ENCODE measurements at places on chromosomes 3 and 15.
A peak's percentile ranks its signal among the peaks of the same experiment; 100 is the strongest.

DNA sequence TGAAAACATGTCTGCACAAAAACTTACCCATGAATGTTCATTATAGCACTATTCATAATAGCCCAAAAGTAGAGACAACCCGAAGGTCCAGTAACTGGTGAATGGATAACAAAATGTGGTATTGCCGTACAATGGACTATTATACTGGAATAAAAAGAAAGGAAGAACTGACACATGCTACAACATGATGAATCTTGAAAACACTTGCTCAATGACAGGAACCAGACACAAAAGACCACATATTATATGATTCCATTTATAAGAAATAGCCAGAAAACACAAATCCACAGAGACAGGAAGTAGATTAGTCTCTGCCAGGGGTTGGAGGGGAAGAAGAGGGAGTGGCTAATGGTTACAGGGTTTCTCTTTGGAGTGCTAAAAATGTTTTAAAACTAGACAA, 18.3 kb downstream of the SHC4 start:
- DNase-seq = no peak

GRCh38 chr15:73839699-73840377, 33.5 kb upstream of the TBC1D21 start:
- DNase-seq = no peak

DNA sequence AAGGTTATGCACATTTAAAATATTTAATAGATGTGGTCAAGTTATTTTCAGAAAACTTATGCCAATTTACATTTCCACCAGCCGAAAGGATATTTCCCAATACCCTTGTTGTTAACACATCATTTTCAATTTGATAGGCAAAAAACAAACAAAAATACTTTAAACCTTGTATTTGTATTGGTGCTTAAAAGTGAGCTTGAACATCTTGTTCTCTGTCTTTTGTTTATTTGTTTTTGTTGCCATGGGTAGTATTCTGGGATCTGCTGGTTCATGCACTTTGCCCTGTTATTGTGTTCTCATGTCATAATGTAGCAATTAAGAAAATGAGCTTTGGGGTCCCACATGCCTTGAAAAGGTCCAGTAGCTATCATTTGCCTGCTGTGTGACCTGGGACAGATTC, 191.4 kb downstream of the LRTM1 start:
- DNase-seq = no peak

- no peak for DNase-seq
Observed at GRCh38 chr3:81433675-81434074, 327.8 kb downstream of the GBE1 start.

DNA sequence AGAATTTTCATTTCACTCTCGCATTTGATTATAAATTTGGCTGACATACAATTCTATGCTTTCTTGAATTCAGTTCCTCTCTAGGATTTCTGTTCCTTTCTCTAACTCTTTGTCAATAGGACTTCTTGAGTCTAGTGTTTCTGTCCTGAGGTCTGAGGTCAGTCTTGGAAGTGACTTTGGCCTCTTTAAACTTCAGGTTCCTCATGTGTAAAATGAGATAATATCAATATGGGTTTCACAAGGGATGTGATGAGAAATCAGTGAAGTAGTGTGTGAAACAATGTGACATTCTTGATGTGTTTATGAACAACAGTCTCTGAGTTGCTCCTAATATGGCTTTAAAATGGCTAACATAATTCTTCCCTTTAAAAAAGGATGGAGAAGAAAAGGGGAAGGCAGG, 92.2 kb downstream of the SV2B start:
- no peak for DNase-seq

DNA sequence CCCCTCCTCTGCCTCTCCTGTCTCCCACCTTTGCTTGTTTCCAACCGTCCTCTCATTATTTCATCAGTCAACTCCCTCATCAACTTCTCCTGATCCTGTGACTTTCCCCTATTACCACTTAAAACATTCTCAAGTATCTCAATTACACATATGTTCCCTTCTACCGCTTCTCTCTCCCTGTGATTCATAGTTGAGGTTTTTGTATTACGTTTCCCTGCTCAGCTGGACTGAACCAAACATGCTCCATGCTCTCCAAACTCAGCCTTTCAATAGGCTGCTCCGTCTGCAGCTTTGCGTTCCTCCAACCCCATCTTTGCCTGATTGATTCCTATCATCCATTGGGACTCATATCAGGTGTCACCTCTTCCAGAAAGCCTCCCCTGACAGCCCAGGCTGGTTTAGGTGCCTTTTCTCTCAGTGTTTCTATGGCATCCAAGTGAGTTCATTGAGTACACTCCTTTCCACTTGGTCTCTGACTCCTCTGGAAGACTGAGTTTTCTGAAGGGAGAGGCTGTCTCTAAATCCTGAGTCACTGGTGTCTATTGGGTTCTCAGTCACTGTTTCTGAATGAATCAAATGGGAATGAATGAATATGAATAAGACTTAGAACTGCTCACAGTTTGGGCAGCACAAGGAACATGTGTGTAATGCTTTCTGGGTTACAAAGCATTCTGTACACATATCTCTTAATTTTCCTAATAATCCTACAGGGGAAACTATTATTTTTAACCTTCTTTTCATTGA, 56.4 kb downstream of the PLD1 start:
- DNase-seq = no peak

DNA sequence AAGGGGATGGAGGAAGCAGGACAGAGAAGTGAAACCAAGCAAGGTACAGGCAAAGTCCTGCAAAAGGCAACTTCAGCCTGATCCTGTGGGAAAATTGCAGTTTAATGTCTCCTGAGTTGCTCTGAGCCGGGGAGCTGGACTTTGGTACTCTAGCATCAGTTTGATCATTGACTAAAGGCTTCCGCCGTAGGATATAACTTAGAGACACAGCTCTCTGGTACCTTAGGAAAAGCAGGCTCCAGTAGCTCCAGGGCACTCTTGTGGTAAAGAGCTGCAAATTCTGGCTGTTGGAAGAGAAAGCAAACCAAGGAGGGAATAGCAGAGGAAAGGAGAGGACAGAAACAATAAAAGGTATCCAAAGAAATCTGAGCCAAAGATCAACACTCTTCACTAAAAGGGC, 521.1 kb downstream of the PLOD2 start:
- no peak for DNase-seq

DNA sequence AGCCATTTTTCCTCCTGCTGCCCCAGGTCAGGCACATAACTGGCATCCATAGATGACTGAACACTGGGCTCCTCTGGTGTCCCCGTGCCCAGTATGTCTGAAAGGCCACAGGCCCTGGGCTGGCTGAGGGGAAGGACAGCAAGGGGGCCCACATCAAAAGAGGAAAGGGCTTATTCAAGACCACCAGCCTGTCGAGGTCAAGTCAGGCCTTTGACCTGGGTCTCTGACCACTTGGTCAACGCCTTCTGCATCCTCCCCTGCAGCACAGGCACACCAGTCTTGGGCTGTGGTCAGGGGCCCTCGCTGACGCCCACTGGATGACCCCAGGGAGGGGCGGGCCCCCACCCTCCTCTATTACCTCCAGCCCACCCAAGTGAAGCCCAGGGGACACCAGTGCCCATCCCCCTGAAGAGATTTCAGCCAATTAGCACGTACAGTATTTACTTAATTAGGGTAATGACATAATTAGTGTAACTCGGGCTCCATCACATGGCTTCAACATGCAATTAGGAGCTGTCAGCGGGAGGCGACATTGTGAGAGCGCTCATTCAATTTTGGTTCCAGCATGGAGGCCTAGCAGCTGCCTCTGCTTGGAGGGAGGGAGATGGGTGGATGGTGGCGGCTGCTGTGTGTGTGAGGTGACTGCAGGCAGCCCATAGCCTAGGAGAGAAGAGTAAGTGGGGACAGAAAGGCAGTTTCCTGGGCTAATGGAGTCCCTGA, 13.5 kb upstream of the DNAH1 start:
- no peak for DNase-seq

- no peak for DNase-seq
Observed at GRCh38 chr15:100218434-100218833, 123.3 kb downstream of the ADAMTS17 start.

DNA sequence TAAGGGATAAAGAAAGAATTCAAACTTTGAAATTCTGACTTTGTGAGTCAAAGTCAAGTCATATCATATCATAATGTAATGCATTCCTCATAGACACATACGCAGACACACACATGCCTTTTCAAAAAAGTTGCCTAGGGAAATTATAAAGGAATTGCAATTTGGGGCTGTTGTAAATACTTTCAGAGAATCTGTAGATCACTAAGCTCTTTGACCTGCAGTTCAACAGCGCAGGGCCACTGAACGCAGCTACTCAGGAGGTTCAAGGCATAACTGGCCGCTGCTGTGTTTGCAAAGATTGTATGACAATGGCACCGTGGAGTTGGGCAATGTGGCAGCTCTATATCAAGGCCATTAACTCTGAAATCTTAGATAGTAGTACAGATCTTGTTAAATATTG, 188.4 kb upstream of the THRB start:
- no peak for DNase-seq

- no peak for DNase-seq
Observed at GRCh38 chr15:22995795-22996194, 15.6 kb upstream of the CYFIP1 start.

GRCh38 chr15:40873694-40874561, at the start of gene RHOV:
TSS of gene RHOV (minus strand) at chr15:40874234. CDS start at chr15:40874139, 95 bp downstream.
- peak; percentile 39 for DNase-seq

- no peak for DNase-seq
Observed at GRCh38 chr15:65302061-65302460, 2.4 kb upstream of the RNU5B-1 start.

- DNase-seq = peak; percentile 26
Observed at GRCh38 chr15:75921732-75922703, 18.3 kb downstream of the FBXO22 start.

GRCh38 chr15:58064980-58065444, 499 bp downstream of the ALDH1A2 start:
- DNase-seq = peak; percentile 43

- no peak for DNase-seq
Observed at GRCh38 chr3:191555037-191555436, 94.1 kb downstream of the PYDC2 start.

DNA sequence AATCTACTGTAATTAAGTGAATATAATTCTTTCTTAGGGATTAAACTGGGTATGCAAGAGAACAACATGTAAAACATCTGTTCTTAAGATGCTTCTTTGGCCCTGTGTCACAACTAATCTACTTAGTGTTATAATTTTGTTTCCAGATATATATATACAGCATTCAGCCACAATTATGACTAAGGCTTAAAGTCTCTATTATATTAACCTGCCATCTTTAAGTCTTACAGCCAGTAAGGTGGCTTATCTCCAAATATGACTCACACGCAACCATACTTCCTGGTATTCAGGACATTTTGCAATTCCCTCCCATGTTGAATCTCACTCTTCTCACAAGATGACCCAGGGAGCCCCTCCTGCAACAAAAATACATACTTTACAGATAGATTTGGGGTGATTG, 6.6 kb upstream of the KBTBD8 start:
- DNase-seq = no peak

GRCh38 chr3:97823046-97824004, 1.5 kb downstream of the CRYBG3 start:
- peak; percentile 36 for DNase-seq

DNA sequence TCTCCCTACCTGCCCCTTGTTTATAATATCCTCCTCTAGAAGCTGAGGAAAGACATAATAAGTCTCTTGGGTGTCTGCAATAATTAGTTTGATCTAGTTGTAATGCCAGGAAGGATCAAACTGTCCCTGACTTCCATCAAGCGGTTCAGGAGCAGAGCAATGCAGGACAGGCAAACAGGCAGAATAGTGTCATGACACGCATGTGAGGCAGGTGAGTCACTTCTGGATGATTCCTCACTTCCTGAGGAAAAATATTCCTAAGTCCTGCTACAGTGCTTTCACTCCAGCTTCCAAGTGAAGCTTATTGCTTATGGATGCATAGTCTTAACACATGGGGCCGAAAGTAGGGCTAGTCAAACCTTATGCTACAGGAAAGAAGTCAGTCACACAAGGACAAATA, 85.8 kb downstream of the GREM1 start:
- no peak for DNase-seq

GRCh38 chr3:63479661-63480035, 172.8 kb upstream of the SNTN start:
- no peak for DNase-seq

DNA sequence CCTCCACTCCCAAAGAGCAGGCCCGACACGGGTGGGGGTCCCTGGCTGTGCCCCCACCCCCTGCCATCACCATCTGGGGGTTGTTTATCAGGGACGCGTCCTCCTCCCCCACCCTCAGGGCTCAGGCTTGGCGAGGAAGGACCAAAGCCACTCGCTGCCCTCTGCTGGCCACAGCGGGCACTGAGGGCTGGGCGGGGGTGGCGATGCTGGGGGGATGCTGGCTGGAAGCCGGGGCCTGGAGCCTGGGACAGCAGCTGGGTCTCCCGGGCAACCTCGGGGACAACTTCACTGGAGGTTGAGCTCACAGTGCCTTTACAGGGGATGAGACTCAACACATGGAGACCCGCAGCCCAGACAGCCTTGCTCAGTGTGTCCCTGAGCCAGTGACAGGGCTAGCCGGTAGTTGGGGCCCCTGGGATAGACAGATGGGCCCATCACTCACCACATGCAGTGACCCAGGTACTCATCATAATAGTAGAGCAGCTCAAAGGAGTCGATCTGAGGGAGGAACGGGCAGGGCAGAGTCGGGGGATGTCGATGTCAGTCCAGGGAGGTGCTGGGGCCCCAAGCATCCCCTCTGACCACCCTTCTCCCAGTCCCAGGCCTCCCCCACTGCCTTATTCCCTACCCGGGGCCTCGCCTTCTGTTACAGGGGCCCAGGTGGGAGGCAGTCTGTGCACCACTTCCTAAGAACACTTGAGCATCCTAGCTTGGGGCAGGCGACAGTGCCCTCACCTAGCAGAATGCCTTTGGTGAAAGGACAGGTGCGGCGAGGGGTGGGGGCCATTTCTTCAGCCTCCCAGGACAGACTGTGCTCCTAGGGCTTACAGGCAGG, 5.9 kb upstream of the CALML4 start:
- DNase-seq = peak; percentile 83

DNA sequence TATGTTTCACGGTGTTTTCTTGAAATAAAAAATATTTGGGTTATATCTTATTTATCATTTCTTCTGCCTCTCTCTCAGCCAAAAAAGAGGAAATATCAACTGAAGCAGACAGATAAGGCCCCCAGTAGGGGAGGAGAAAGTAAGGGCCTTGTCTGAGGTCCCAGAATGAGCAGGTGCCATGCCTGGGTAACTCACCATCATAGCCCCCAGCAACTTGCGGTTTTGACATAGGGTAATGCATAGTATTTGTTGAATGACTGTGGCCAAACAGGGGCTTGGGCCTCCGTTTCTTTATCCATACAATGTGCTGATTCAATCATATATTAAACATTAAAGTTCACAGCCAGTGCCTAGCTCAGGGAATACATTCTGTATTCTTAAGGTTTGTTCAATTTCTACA, 119.6 kb downstream of the ABI3BP start:
- no peak for DNase-seq

DNA sequence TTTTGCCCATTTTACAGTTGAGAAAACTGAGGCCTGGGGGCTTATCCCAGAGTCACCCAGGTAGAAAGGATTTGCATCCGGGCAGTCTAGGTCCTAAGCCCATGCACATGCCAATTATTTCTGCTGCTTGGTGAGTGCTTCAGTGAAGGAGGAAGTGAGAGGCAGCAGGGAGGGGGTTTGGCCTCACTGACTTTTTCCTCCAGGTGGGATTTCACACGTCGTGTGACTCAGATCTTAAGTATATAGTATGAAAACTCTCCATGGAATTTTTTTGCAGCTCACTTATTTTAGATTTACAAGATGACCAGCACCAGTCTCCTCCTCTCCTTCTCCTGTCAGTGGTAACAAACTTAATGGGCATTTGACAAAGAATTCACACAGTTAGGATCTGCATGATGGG, 4.6 kb downstream of the ITGA11 start:
- DNase-seq = no peak

- no peak for DNase-seq
Observed at GRCh38 chr3:98800401-98800800, 37.3 kb downstream of the ST3GAL6 start.
